Activated CD4-positive, alpha-beta memory T cell treated with anti-CD3 and anti-CD28 coated beads for 36 hours (primary cell): ENCODE measurements at places on chromosomes 11 and 22. TPM values are rescaled to one million over a fixed set of nuclear protein-coding genes. Genes with fewer than 3 reads are reported as not detected.

Gene FERMT3
- total RNA-seq = 203 TPM

- DNase-seq = no peak
These were observed 21.4 kb upstream of the FLRT1 start for GRCh38 chr11:64014356-64014755.

Gene SMC1B
- total RNA-seq = 1.1 TPM

GRCh38 chr11:15793043-15793996, 563.0 kb downstream of the SOX6 start:
- no peak for DNase-seq

Gene MIEF1
- total RNA-seq = 43.1 TPM

DNA sequence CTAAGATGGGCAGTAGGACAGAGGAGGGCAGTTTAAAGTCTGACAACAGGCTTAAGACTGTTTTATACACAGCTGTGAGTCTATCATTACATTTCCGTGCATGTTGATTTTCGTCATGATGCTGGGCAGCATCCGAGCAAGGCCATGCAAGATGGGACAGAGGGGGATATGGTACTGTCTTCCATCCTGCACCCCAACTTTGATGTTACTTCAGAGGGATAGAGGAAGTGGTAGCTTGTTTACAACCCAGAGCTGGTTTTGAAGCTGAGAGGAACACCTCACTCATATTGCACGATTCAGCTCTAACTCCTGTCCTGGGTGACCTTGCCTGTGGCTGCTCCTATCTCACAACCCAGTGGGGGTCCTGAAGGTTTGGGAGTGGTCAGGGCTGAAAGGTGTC, 3.0 kb upstream of the SORL1 start:
- DNase-seq = no peak

DNA sequence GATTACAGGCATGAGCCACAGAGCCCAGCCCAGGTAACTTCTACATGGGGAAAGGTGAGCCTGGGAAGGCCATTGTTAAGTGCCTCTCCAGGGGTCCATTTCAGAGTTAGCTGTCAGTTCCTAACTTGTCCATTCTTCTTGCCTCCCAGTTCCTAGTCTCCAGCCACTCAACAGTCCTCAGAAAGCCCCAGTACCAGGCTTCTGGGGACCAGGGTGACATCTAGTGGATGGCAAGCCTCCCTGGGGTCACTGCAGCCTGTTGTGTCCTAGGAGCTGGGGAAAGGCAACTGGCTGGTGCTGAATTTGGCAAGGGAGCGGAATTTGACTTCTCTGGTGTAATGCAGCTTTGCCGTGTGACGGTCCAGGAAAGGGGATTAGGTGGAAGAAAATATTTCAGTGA, 2.1 kb downstream of the LGALS12 start:
- peak; percentile 43 for DNase-seq

DNA sequence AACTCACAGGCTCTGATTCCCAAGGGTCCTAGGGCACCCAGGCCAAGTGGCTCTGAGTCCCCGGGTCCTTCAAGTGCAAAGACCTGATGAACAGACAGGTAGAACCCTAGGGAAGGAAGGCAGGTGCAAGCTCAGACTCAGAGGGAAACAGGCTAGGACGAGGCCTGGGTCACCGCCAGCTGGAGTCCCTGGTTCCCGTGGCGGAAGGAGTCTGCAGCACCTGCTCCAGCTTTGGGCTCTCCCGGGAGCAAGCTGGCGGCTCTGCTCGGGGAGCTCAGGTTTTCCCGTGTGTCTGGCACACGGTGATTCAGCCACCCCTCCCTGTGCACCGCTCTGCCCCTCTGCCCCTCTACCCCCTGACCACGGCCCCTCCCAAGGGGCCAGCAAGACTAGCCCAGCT, 59.8 kb downstream of the WNT7B start:
- DNase-seq = no peak

- DNase-seq = peak; percentile 25
These were observed 1.6 kb downstream of the SPON1 start for GRCh38 chr11:13963949-13964770.

GRCh38 chr11:94036096-94036495, 14.9 kb downstream of the HEPHL1 start:
- no peak for DNase-seq
